ENCODE measurements at places on chromosomes 4 and X. TPM values are rescaled to one million over a fixed set of nuclear protein-coding genes. Genes with fewer than 3 reads are reported as not detected.

DNA sequence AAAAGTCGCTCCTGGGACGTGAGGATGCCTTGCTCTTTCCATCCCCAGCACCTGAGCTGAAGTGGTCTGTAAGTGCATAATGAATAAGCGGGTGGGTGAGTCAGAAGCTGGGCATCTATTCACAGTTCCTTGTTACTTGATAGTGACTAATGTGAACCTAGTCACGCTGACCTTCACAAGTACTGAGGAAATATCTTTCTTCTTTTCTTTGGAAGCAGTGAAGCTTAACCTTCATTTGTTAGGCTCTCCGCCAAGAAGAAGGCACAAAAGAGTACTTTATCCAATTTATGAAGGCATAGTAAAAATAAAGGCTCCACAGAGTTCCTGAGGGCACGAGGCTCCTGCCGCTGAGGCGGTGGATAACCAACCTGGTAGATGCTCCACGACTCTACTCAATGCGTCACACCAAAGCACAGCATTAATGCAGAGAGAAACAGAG lies 475.7 kb upstream of the SLIT2 start:
- no peak for DNase-seq

DNA sequence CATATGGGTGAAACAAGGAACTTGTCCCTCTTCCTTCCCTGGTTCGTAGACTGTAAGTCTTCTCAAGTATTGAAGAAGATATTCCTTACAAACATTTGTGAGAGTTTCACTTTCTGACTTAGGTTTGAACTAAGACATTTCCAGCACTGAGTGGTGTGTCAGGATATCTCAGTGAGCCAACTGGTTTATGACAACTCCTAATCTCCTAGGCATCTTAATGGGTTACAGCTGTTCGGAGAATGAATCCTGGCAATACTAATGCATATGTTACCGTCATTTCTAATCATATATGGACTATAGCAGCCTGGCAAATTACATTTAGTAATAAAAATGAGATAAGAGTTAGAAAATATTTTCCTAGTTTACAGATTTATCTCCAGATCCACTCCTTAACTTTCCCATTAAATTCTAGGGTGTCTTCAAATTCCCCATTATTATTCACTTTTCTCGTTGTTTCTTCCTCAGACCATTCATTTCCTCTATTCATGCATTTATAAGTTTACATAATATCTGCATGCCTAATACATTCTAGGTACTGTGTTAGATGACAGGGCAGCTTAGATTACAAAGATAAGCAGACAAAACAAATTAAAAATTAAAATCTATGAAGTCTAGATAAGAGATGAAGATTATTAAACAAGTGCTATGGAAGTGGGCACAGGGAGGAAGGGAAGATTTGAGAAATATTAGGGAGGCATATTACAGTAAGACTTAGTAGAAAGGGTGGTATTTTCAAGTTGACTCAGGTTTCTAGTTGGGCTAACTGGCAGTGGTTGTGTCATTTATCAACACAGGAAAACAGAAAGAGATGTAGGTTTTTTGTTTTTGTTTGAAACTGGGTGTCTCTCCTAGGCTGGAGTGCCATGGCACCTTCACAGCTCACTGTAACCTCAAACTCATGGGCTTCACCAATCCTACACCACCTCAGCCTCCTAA lies 173.9 kb downstream of the WDFY3 start:
- DNase-seq: no peak

DNA sequence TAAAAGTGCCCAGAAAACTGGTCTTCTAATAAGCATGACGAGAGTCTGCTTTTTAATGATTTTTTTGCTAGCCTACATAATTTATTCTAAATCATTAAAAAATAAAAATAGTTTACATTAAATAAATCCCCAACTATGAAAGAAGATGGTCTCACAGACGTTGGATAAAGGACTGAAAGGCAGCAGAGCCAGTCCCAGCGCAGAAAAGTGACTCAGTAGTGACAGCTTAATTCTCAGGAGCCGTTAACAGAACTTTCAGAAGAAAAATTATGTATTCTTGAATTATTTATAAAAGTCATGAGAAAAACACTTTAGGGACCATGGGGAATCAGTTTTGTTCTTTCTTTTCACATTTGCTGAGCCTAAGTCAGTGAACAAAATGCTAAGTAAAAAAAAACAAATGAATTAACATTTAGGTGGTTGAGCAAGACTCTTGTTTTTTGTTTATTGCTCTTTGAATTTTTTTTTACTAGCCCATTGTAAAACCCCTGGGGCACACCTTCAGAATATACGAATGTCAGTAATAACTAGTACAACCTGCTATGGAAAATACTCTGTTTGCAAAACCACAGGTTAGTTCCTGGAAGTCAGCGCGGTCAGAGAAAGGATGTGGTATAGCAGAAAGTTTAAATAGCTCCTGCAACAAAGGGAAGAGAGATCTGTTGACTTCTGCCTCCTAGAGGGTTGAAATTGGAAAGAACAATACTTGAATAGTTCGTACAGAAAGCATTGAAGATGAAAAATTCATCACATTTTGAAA lies 50.4 kb upstream of the CCDC160 start:
- no peak for DNase-seq

Gene PRKG2
- total RNA-seq: 0.75 TPM

DNA sequence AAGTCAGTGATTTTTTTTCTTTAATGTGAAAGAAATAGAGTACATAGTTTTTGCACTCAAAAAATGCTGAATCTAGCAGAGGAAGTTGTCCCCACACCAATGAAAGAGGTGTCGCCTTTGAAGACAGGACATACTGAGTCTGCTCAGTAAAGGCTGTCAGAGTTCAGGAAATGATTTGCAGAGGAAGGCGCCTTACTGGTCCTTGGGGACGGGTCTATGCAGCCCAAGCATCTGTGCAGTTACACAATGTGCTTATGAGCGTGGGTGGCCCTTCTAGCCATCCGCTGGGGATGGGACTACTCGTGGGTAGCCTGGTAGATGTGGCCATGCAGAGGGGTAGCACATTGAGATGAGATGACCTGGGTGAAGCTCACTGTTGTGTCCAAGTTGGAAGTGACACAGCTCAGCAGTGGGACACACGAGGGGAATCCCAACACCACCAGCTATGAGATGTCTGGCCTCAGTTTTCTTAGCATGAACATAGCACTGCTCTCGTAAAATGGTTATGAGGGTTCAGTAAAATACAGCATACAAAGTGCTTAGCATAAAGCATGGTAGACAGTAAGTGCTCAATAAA lies 116.5 kb upstream of the RBPJ start:
- peak; percentile 29 for DNase-seq

GRCh38 chr4:126890383-126890782 lies 742.4 kb upstream of the INTU start:
- no peak for DNase-seq

DNA sequence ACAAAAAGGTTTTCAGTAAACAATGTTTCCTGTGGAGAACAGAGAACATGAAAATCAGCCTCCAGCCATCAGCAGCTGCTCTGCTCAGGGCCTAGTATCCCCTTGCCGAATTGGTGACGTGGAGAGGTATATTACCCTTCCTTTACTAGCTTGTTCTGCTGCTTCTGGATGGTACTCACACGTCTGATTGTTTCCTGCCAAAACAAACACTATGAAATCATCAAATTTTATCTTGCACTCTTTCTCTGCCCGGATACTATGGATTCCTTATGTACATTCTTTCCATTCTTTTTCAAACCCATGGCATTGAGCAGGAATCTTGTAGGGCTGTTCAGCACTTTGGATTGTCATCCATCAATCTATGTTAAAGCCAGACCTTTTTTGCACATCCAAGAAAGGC lies 18.8 kb upstream of the METAP1 start:
- DNase-seq: no peak

Gene NEUROG2
- total RNA-seq: not detected

- no peak for DNase-seq
Observed at GRCh38 chr4:145670422-145670821, 9.5 kb upstream of the C4orf51 start.

- no peak for DNase-seq
Observed at GRCh38 chrX:51336584-51336983, 4.0 kb downstream of the NUDT10 start.

DNA sequence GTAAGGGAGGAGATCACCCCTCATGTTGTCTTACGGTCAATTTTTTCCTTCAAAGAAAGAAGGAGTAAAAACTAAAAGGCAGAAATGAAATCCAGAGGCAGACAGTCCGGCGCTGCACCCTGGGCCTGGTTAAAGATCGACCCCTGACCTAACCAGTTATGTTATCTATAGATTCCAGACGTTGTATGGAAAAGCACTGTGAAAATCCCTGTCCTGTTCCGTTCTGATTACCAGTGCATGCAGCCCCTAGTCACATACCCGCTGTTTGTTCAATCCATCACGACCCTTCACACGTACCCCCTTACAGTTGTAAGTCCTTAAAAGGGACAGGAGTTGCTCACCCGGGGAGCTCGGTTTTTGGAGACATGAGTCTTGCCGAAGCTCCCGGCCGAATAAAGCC lies 105.6 kb upstream of the JADE1 start:
- DNase-seq: no peak

- no peak for DNase-seq
Observed at GRCh38 chrX:69615342-69615741, 571 bp upstream of the EDA start.

Gene OTUD4
- 24.6 TPM for total RNA-seq

DNA sequence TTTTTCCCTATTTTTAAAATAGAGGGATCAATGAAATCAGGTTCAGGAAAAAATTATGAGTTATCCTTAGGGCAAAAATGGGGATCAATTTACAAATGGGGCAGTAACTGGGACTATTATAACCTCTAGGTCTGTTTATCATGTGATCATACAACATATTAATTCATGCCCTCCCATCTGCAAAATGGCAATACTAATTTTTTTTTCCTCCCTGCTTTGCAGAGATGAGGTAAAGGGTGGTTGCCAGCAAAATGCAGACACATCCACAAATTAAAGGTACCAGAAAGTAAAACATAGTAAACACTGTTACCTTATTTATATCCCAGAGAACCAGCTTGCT lies 467 bp downstream of the HSD17B11 start:
- DNase-seq: no peak

DNA sequence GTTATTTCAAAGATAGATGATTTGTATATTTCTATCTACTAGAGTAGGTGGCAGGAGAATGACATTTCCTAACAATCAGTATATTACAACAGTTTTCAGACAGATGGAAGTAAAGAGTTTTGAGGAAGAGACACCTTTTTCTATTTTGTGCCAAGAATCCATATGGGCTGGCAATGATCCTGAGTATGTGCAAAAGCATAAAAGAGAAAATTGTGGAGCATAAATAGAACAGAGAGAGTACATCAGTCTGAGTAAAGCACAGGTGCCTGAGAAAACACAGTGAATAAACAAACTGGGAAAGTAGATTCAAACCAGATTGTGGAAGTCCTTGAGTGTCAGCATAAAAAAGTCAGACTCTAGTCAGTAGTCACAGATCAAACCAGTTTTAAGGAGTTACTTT lies 96.8 kb upstream of the WDR44 start:
- no peak for DNase-seq

DNA sequence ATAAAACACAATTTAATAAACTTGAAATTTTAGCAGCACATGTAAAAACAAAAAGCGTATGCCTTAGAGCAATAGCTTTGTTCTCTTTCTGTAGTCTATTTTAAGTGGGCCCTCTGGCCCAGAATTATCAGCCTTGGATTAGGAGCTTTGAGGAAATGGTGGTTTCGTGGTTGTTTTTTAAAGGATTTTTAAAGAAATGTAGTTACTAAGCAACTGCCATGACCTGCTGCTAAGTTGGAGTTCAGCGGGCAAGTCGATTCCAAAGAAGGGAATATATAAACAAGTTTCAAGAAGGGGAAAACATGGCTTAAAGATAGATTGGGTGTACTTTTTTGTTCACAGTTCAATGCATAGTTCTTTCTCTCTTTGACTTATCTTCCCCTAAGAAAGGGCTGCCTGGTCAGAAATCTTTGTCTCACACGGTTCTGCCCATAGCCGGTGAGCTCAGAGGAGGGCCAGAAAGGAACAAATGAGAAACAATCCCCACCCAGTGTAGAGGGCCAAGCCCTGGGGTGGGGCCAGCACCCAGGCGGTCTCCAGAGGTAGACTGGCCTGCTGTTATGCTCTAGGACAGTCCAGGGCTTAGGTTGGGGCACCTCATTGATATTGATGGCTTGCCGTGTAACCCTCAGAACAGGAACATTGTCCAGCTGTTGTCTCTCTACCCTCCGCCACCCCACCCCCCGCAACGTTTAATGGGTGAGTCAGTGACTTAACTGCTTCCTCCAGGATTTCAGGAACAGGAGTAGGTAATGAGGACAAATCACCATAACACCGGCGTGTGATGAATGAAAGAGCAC lies 32.5 kb downstream of the DLG3 start:
- DNase-seq: no peak

Gene CCNB3
- 0.12 TPM for total RNA-seq

DNA sequence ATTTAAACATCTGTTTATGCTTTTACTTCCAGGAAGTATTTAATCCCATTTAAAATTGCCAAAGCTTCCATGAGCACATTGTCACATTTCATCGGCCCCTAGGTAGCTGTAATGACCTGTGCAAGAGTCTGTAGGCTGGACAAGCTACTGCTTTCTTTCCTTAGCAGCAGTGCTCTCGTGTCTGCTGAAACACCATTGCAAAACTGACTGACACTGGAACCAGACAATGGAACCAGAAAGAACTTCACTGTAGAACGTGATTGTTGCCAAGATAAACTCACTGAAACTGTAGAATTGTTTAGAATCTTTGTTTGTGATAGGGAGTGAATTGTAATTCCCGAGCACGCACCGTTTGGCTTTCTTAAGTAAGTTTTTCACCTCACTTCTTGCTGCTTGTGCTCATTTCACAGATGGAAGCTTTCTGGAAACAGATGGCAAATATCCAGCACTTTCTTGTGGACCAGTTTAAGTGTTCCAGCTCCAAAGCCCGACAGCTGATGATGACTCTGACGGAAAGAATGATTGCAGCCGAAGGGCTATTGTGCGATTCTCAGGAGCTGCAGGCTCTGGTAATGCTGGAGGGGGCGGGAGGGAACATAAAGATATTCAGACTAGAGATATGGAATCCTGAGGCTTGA lies 36.9 kb downstream of the EVC start:
- DNase-seq: no peak

DNA sequence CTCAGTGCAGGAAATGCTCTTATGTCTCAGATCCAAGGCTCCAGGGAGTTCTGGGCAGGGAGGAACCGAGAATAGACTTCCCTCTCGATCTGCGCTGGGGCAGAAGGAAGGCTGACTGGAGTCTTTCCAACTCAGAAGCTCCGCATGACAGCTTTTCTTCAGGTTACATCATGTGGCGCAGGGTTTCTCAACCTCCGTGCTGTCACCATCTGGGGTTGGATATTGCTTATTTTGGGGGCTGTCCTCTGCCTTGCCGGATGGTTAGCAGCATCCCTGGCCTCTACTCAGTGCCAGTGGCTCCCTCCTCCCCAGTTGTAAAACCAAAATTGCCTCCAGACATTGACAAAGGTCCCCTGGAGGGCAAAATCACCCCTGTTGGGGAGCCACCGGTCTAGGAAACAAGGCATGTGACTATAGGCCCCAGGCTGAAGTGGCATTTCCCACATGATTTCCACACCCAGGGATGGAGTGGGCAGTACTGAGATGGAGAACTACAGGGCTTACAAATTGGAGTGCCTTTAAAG lies 21.4 kb downstream of the REELD1 start:
- DNase-seq: peak; percentile 43

DNA sequence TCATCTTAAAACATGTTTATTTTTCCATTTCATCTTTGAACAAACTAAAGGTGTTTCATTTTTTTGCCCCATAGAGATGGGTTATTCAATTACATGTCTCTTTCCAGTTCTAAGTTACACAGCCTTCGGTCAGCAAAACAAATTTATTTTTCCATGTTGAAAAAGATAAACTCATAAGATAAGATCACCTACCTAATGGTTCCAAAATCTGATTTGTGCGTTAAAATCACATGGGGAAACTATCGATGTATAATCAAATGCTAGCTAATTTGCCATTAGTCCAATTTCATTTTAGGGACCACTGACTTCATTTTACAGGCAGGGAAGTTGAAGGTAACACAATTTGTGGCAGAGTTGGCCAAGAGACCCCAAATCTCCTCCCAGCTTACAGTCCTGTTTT lies 67.2 kb upstream of the ACSL1 start:
- no peak for DNase-seq

All from heart left ventricle (tissue), 16 donors.